ENCODE measurements at places on chromosomes 13 and 19.
A peak's percentile ranks its signal among the peaks of the same experiment; 100 is the strongest.

GRCh38 chr19:15180451-15181390 lies 20.1 kb downstream of the NOTCH3 start:
- peak; percentile 86 for DNase-seq
- H3K36me3 ChIP-seq: peaks cover 39% of the 10 kb centered on the region
- peak overlapping the region; percentile 47 for H3K27ac ChIP-seq
- H3K4me1 ChIP-seq: peaks cover 8% of the 10 kb centered on the region
- H3K4me3 ChIP-seq: no peak overlapping the region

DNA sequence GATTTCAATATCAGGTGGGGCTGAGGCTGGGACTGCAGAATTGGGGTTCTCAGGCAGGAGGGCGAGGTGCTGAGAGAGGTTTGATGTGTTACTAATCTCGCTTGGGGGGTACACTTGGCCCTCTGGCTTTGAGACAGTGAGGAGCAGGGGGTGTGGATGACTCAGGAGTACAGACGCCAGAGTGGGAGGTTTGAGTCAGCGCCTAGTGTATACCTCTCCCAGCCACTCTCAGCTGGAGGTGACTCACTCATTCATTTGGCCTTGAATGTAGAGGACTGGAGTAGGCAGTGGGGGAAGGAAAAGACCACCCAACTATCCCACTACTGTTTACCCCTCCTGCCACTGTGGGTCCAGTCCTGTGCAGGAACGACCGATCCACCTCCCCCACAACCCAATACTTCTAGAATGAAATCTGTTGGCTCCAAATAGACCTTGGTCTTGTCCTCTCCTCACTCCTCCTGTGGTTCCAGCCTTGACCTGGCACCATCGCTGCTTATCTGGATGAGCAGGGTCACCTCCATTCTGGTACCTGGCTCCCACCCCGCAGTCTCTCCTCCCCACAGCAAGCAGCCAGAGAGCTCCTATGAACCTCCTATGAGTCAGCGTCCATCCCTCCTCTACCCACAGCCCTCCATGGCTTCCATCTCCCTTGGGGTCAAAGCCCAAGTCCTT lies 20.1 kb upstream of the ZNRF4 start:
- DNase-seq: no peak
- H3K27ac ChIP-seq: no peak overlapping the region
- no peaks in the 10 kb centered on the region for H3K36me3 ChIP-seq
- no peak overlapping the region for H3K4me3 ChIP-seq

- H3K4me3 ChIP-seq: no peak overlapping the region
- H3K4me1 ChIP-seq: no peaks in the 10 kb centered on the region
- peaks cover 12% of the 10 kb centered on the region for H3K27me3 ChIP-seq
- H3K27ac ChIP-seq: no peak overlapping the region
- H3K36me3 ChIP-seq: peaks cover 8% of the 10 kb centered on the region
Measured at GRCh38 chr19:3459089-3459881, 21.0 kb downstream of the SMIM24 start.

GRCh38 chr13:85283408-85283807 lies 515.8 kb downstream of the SLITRK6 start:
- H3K36me3 ChIP-seq: no peaks in the 10 kb centered on the region
- H3K27me3 ChIP-seq: no peaks in the 10 kb centered on the region
- no peak overlapping the region for H3K4me3 ChIP-seq

- H3K27ac ChIP-seq: no peak overlapping the region
- no peaks in the 10 kb centered on the region for H3K27me3 ChIP-seq
- no peaks in the 10 kb centered on the region for H3K36me3 ChIP-seq
Measured at GRCh38 chr19:57088133-57088532, 31.7 kb upstream of the USP29 start.

- H3K27ac ChIP-seq: no peak overlapping the region
- H3K4me3 ChIP-seq: no peak overlapping the region
- H3K36me3 ChIP-seq: no peaks in the 10 kb centered on the region
- H3K4me1 ChIP-seq: no peaks in the 10 kb centered on the region
Measured at GRCh38 chr13:21475115-21475514, 16.0 kb upstream of the ZDHHC20 start.

DNA sequence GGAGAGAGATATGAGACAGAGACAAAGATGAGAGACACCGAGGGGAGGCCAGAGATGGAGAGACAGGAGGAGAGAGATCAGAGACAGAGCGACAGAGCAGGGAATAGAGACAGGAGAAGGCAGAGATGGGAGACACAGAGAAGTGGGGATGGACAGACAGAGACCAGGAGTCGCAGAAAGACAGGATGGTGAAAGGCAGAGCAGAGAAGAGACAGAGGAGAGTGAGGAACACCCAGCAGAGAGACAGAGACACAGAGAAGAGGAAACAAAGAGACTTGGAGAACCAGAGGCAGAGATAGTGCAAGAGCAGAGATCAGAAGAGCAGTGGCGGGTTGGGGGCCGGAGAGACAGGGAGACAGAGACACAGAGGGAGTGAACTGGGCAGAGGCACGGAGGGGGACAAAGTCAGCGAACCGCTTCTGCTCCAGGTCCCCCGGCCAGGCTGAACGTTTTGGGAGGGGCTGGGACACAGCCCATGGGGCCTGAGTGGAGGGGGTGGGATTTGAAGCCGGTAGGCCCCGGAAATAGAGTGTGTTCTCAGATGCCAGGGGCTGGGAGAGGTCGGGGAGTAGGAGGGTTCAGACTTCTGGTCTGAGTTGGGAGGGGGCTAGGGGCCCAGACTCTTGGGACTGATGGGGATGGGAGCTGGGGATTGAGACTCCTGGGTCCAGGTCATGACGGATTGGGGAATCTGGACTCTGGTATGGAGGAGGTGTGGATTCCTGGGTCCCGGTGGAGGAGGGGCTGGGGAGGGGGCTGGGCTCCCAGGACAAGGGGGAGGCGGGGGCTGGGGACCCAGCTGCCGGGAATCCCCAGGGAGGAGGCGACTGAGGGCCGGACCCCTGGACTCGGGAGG lies 654 bp downstream of the ZNF579 start:
- DNase-seq: no peak
- peak overlapping the region; percentile 67 for H3K4me3 ChIP-seq

DNA sequence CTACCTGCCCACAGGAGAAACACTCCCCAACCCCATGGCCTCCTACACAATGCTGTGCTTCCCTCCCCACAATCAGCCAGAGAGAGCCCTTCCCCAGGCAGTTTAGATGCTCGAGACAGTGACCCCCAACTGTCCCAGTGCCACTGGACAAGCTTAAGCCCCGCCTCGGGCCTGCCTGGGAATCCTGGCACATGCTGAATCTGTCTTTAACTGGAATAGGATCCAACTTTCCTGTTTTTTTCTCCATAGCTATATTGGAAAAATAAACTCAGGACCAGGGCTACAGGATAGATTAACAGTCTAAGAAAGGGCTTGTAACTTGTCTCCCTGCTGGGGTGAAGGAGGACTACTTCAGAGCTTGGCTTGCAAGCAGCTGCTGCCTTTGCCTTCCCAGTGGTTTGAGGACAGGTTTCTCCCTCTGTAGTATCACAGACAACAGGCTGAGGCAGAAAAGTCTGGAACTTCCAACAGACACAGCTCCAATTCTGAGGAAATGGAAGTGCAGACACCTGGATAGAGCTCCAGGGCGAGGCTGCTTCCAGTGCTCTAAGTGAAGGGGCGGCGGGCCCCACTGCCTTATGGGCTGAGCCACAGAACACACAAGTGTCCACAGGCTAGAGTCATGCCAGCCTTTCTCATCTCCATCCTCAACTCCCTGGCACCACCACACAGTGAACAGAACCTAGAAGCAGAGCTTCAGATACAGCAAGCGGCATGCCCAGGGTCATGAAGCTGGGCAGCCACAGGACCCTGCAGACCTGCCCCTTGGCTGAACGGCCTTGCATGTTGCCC lies 228.3 kb downstream of the TUBA3C start:
- no peak for DNase-seq
- H3K27me3 ChIP-seq: no peaks in the 10 kb centered on the region
- no peak overlapping the region for H3K4me3 ChIP-seq

DNA sequence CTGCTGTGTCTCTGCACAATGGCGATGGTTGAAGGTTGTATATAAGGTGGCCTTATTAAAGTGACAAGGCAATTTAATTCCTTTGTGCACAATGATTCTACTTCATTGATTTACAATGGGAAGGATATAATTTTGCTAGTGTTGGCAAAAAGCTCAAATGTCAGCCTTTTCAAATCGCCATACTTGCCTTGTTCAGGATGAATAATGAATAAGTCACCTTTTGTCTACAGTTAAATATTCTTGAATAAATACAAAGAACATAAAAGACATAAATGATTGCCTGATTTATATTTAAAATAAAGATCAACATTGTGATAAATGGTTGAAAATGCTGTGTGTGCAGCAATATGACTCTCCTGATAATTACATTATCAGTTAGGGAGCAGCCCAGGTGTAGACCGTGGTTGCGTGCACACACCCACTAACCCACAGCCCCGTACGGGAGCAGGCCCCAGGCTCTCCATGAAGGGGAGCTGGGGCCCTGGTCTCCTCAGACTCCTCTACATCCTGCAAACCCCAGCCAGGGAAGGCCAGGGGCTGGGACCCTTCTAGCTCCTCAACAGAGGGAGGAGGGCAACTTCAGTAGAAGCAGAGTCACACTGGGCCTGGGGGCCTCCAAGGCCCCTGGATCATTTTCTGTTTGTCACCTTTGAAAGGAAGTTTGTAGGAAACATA lies 64.9 kb downstream of the TEX29 start:
- H3K27ac ChIP-seq: no peak overlapping the region
- DNase-seq: no peak
- H3K36me3 ChIP-seq: no peaks in the 10 kb centered on the region
- H3K4me3 ChIP-seq: no peak overlapping the region
- no peaks in the 10 kb centered on the region for H3K27me3 ChIP-seq

DNA sequence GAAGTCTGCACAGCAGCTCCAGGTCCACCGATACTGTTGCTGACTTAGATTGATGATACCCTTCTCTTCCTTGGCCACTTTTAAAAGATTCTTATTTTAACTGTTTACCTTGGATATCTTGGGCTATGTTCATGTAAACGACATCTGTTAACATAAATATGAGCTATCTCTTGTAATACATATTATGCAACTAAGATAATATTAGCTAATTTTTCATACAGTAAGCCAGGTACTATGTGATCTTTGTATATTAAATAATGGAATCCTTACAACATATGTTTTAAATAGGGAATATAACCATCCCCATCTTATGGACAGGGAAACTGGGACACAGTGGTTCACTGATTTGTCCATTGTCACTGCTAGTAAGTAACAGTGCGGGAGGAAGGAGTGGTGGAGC lies 37.9 kb downstream of the TNFRSF19 start:
- no peak for DNase-seq
- no peak overlapping the region for H3K27ac ChIP-seq

DNA sequence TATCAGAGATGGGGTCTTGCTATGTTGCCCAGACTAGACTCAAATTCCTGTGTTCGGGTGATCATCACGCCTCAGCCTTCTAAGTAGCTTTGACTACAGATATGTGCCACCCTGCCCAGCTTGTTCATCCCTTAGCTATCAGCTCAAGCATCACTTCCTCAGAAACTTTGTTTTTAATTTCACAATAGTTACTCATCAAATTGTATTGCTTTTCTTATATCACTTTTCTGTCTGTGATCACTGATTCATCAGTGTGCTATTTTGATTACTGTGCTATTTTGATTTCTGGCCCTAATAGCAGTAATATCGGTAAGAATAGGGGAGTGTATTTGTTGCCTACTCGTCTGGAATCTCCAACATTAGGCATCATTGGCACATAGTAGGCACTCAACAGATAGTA lies 878.6 kb upstream of the PCDH20 start:
- H3K27ac ChIP-seq: no peak overlapping the region
- no peak for DNase-seq
- no peaks in the 10 kb centered on the region for H3K4me1 ChIP-seq
- H3K36me3 ChIP-seq: no peaks in the 10 kb centered on the region
- H3K27me3 ChIP-seq: no peaks in the 10 kb centered on the region
- H3K4me3 ChIP-seq: no peak overlapping the region

- no peaks in the 10 kb centered on the region for H3K27me3 ChIP-seq
- H3K27ac ChIP-seq: no peak overlapping the region
- DNase-seq: no peak
- H3K4me3 ChIP-seq: no peak overlapping the region
- H3K36me3 ChIP-seq: peaks cover 2% of the 10 kb centered on the region
Measured at GRCh38 chr13:95756072-95756471, 79.1 kb downstream of the DNAJC3 start.

Data from small intestine (tissue), 16 donors.